Thymus (tissue), 14 donors: ENCODE measurements at places on chromosomes 2 and 18. TPM values are rescaled to one million over a fixed set of nuclear protein-coding genes. Genes with fewer than 3 reads are reported as not detected.

Gene LONRF2
- 0.62 TPM for polyA plus RNA-seq

Gene LRATD1
- 9.4 TPM for polyA plus RNA-seq

Gene ACKR3
- 13.9 TPM for polyA plus RNA-seq

- H3K4me3 ChIP-seq: no peak overlapping the region
- H3K4me1 ChIP-seq: no peaks in the 10 kb centered on the region
- no peaks in the 10 kb centered on the region for H3K27me3 ChIP-seq
- no peak overlapping the region for H3K27ac ChIP-seq
Measured at GRCh38 chr2:57562495-57562894, 484.1 kb upstream of the VRK2 start.

GRCh38 chr2:105953942-105954341 lies 209.2 kb downstream of the NCK2 start:
- H3K27ac ChIP-seq: no peak overlapping the region
- H3K27me3 ChIP-seq: no peaks in the 10 kb centered on the region
- DNase-seq: no peak
- no peaks in the 10 kb centered on the region for H3K36me3 ChIP-seq

DNA sequence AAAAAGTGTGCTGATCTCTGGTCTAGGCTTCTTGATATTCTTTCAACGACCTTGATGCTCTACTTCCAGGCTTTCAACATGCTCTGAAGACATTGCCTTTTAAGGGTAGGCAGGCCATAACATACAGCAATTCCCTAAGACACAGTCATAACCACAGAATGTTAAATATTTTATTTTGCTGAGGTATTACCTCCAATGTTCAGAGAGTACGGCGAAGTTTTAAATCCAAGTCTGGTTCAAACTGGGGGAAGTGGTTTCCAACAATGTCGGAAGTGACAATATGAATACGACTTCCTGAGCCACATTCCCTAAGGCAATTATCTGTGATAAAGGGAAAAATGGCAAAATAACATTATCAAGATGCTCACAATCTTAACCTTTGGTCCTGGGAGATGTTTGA lies 1077.9 kb upstream of the PIK3C3 start:
- H3K4me3 ChIP-seq: no peak overlapping the region
- H3K27ac ChIP-seq: no peak overlapping the region
- no peaks in the 10 kb centered on the region for H3K4me1 ChIP-seq
- no peaks in the 10 kb centered on the region for H3K36me3 ChIP-seq

GRCh38 chr2:196276421-196276820 lies 105.0 kb upstream of the STK17B start:
- H3K4me1 ChIP-seq: peaks cover 25% of the 10 kb centered on the region
- no peak overlapping the region for H3K4me3 ChIP-seq
- no peaks in the 10 kb centered on the region for H3K36me3 ChIP-seq
- H3K27me3 ChIP-seq: no peaks in the 10 kb centered on the region
- DNase-seq: no peak

DNA sequence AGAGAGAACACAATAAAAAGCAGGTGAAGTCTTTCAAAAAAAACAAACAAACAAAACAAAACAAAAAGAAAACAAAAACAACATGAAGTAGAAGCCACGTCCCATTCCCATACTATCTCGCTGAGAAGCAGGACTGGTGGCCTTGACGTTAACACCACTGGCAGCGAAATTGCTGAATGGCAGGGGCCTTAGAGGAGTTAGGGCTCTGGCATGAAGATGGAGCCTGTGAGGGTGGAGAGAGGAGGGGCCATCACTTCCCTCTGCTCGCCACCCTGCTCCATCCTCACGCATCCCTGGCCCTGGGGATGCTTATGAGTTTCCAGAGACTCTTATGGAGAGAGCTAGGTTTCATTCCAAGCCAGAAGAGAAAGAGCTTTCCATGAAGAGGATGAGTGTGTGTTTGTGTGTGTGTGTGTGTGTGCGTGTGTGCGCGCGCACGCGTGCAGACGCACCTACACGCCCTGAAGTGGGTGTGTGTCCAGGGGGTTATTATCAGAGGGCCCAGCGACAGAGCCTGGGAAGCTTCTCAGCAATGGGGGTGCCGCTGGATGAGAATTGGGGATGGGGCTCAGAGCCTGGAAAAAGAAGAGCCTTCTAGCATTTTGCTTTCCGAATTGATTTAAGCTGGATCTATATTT lies 20.4 kb upstream of the IMPA2 start:
- no peak overlapping the region for H3K4me3 ChIP-seq
- no peak for DNase-seq
- no peaks in the 10 kb centered on the region for H3K27me3 ChIP-seq
- no peak overlapping the region for H3K27ac ChIP-seq
- H3K36me3 ChIP-seq: no peaks in the 10 kb centered on the region

GRCh38 chr2:4012197-4012596 lies 308.8 kb downstream of the DCDC2C start:
- H3K27ac ChIP-seq: no peak overlapping the region
- DNase-seq: no peak
- no peaks in the 10 kb centered on the region for H3K36me3 ChIP-seq

GRCh38 chr2:219423652-219424377 lies 5.6 kb downstream of the DES start:
- H3K27me3 ChIP-seq: peaks cover 61% of the 10 kb centered on the region
- H3K4me3 ChIP-seq: no peak overlapping the region
- H3K4me1 ChIP-seq: no peaks in the 10 kb centered on the region

- no peaks in the 10 kb centered on the region for H3K27me3 ChIP-seq
- no peak overlapping the region for H3K4me3 ChIP-seq
- no peaks in the 10 kb centered on the region for H3K36me3 ChIP-seq
- DNase-seq: no peak
- H3K27ac ChIP-seq: no peak overlapping the region
Measured at GRCh38 chr18:60693426-60693825, 320.9 kb upstream of the MC4R start.

- H3K27me3 ChIP-seq: no peaks in the 10 kb centered on the region
- H3K4me3 ChIP-seq: no peak overlapping the region
- H3K36me3 ChIP-seq: no peaks in the 10 kb centered on the region
- no peaks in the 10 kb centered on the region for H3K4me1 ChIP-seq
- H3K27ac ChIP-seq: no peak overlapping the region
- no peak for DNase-seq
Measured at GRCh38 chr18:3048820-3049349, 35.9 kb upstream of the LPIN2 start.
